NCI-H1436 (cell line): ENCODE measurements at places on chromosomes 11 and 22.

- DNase-seq = no peak
These were observed 31.6 kb downstream of the TBC1D22A start for GRCh38 chr22:46794067-46794466.

DNA sequence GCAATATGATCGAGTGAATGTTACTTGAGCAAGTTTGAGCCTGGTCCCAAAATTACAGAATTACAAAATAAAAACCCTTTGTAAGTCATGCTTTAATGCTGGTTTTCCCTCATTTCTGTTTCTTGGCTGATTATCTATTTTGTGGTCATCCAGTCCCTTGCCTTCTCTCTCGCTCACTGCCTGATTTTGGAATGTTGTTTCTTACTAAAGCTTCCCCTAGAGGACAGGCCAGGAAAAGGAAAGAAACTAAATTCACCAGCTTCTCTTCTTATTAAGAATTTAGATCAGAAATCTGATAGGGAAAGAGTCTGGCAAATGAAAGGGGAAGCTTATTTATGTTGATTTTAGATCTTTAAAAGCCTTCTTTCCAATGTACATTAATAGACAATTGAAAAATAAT lies 16.6 kb upstream of the BDNF start:
- DNase-seq = no peak

GRCh38 chr11:76588455-76589325 lies 81.9 kb downstream of the LRRC32 start:
- no peak for DNase-seq

DNA sequence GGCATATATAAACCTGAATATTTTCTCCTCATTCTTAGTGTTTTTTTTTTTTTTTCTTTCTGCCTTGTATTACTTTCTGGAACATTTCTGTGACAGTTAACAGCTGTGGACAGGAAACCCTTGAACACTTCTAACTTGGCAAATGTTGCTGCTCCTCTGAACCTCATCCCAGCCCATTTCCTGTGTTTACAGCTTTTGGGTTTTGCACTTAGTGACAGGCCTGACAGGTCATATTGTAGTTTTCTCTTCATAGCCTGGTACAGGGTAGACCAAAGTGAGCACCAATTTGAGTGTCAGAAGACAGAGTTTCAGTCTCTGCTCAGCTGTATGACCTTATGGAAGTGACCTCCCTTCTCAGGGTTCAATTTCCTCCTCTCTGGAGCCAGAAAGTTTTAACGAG lies 91.6 kb downstream of the STIM1 start:
- DNase-seq = no peak
